ENCODE measurements at places on chromosomes 1 and 21.

- peak; percentile 78 for DNase-seq
Observed at GRCh38 chr1:6962996-6963911, 178.0 kb downstream of the CAMTA1 start.

DNA sequence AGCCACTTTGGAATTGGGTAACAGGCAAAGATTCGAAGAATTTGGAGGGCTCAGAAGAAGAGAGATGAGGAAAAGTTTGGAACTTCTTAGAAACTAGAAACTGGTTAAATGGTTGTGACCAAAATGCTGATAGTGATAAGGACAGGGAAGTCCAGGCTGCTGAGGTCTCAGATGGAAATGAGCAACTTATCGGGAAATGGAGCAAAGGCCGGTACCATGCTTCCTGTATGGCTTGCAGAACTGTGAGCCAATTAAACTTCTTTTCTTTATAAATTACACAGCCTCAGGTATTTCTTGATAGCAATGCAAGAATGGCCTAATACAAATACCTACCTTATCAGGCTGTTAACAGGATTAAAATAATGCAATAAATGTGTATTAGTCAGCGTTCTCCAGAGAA, 9.4 kb upstream of the TLR5 start:
- no peak for DNase-seq

DNA sequence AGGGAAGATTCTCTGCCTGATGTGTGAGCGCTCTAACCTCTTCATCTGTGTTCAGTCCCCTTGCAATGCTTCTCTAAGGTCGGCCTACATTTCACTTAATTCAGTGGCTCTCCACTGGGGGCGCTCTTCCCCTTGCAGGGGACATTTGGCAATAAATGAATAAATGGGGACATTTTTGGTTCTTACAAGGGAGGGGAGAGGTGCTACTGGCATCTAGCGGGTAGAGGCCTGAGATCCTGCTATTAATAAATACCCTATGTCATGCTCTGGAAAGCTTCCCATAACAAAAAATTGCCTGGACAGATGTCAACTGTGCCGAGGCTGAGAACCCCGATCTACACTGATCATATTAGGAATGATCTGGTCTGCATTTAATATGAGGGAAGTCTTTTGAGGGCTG, 25.9 kb upstream of the DNAJC11 start:
- DNase-seq, result peak; percentile 84

- DNase-seq, result no peak
Observed at GRCh38 chr1:35453031-35453430, 104.2 kb downstream of the KIAA0319L start.

DNA sequence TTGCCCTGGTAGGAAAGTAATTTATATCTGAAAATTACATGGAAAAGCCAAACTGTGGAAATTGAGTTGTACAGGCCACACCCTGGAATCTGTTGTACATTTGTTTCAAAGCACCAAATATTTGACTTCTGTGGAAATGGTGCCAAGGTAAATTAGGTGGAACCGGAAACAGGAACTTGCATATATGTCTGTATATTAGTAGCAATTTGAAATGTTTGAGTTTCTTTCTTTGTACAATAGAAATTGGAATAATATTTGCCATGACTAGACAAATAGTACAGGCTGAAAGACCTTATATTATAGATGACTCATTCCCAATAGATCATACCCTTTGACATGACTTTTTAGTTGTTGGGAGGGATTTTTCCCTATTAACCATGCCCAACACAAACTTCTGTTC, 10.5 kb upstream of the TAF1A start:
- DNase-seq, result no peak

GRCh38 chr1:195105281-195105680, 1503.0 kb downstream of the KCNT2 start:
- no peak for DNase-seq

GRCh38 chr1:198643808-198644207, 5.0 kb downstream of the PTPRC start:
- DNase-seq, result no peak

DNA sequence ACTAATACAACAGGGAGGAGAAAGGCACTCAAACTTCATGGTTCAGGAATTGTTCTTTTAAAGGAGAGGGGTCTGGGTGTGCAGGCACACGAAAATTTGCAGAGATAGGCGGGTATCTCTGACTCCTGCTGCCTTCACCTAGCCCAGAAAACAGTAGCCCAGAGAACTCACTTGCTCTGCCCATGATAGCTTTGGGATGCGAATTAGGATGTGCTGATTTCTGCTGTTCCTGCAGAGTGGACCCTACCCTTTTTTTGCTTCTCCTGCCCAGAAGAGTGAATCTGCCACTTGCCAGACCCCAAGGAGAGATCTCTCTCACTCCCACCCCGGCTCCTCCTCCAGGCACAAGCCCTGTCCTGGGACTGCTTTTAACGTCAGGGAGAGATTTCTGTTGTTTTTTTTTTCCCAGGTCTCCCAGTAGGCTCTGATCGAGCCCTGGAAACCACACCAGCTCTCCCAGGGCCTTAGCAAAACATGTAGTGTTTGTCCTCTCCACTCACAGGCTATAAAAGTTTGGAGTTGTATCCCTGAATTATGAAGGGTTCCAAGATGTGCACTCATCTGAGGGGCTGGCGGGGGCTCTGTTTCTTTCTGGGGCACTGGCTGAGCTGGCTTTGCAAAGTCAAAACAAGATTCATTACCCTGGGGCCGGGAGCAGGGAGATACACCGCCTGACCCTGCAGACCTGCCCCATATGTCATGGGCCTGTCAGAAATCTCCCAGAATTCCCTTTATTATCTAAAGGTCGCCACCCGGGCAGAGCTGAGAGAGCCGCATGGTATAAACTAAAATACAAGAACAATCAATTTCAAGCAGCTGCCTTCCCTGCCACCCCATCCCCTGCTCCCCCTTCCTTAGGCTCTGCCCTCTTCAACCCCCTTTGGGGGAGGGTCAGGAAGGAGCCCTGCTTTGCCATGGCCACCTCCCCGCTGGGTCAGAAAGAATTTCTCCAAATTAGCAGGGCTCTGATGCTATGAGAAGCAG, 17.9 kb downstream of the PLXNA2 start:
- DNase-seq, result no peak

- DNase-seq, result no peak
Observed at GRCh38 chr1:198238121-198238520, 81.3 kb downstream of the NEK7 start.

Data from activated effector memory CD4-positive, alpha-beta T cell treated with anti-CD3 and anti-CD28 coated beads, Interleukin-2, amount 50 U/mL, for 16 hours (primary cell).